CMK (cell line): ENCODE measurements at places on chromosomes 5 and 9.

- DNase-seq, result no peak
Measured at GRCh38 chr5:139091439-139092156, 106.6 kb downstream of the SIL1 start.

GRCh38 chr9:31519011-31519410 lies 865.4 kb upstream of the ACO1 start:
- DNase-seq, result no peak

GRCh38 chr5:43854697-43855292 lies 251.8 kb downstream of the NNT start:
- peak; percentile 42 for DNase-seq

DNA sequence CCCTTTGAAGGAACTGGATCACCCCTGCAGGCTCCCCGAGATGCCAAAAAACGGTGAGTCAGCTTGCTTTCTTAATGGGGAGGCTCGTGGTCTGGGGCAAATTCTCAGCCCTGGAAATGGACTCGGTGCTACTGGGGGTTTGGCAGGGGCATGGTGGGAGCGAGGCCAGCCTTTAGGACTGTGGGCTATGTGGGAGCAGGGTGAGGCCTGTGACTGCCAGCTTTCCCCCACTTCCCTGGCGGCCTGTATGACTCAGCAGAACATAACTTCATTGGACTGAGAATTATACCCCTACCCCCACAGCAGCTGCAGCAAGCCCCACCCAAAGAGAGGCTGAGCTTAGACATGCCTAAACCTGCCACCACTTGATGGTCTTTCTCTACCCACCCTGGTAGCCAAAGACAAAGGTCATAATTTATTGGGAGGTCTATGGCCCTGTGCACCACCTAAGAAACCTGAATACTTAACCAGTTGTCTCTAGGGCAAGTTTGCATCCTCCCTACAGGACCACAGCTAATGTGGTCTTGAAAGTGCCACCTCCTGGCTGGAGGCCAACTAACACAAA lies 325.3 kb downstream of the TLE1 start:
- no peak for DNase-seq

- no peak for DNase-seq
Measured at GRCh38 chr5:140607031-140607430, 25.9 kb downstream of the CD14 start.

DNA sequence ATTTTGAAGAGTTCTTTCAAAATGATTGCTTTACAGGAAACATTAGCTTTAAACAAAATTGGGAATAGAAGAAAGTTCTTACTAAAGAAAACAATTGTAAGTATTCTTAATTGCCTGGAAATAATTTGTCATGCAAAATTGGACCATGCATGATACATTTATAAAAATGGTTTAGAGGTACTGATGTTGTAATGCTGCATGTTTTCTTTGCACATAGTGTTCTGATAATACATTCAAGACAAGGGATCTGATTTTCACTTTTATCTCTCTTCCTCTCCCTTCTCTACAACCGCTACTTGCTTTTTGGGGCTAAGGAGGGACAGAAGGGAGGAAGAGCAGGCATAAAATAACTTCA lies 211.6 kb upstream of the MPDZ start:
- no peak for DNase-seq

- no peak for DNase-seq
Measured at GRCh38 chr5:160539431-160539830, 117.8 kb downstream of the PTTG1 start.

DNA sequence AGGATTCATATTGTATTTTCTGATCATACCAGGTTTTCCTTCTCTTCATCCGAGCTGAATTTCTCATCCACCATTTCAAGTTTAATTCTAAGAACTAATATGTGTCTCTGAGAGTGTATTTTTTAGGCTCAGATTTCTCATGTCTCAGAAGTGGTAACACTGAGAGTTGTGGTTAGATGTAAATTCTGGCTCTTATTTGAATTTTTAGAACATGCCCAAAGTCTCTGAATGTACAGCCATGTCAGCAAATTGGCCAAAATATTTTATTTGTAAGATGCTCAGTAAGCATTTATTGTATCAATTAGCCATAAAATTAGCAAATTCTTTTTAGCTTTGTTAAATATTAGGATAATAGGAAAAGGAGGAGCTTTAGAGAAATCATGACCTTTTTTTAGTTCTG lies 16.6 kb downstream of the SV2C start:
- no peak for DNase-seq

- DNase-seq, result no peak
Measured at GRCh38 chr5:135332519-135333150, 66.4 kb downstream of the MACROH2A1 start.

GRCh38 chr5:141001446-141001843 lies 35.2 kb downstream of the PCDHAC2 start:
- DNase-seq, result no peak

GRCh38 chr9:99822109-99822805 lies 572 bp downstream of the NR4A3 start:
- no peak for DNase-seq

GRCh38 chr5:95059636-95060035 lies 225.3 kb downstream of the MCTP1 start:
- DNase-seq, result no peak

DNA sequence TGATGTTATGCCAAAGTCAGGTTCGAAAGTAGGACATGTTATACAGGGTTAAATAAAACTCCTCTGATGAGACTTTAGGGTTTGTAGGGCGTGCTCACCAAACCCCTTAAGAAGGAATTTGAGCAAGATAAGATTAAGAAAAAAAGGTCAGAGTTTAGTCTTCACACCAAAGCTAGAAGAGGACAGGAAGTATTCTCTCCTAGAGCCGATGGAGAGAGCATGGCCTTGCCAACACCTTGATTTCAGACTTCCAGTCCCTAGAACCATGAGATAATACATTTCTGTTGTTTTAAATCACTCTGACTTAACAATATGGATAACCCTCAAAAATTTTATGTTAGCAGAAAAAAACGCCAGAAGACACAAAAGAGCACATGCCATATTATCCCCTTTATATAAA lies 16.3 kb upstream of the PLCXD3 start:
- no peak for DNase-seq

DNA sequence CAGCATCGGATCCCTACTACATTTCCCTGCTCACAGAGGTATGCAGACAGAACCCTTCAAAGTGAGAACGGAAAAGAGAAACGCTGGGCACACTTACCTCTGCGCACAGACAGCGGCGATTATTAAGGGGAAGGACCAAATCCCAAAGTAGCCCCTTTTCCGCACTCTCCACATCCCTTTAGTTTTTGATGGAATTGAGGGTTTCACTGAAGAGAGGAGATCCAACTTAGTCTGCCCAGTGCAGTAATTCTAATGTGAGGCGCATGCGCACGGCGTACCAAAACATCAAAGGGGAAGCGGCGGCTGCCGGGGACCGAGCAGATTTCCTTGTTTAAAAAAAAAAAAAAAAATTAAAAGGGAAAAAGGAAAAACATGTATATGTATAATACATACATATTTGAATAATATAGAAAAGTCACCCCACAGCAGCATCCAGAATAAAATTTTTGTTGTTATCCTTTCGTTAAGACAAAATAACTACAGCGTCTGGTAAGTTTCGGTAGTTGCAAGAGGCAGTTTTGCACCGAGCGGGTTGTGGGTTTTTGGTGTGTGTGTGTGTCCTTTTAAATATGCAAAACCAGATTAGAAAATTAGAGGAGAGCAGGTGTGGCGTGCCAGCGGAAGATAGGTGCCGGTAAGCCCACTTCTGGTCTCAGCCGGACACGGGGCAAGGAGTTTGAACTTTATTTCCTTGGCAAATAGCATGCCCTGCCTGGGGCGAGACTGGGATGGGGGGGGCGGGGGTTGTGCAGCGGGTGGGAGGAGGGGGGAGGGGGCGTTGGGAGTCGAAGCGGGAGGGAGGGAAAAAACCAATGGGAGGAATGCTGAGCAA lies at the start of gene GABRB2:
Gene GABRB2 (minus strand): TSS at position 256 of the 832 bp plus-strand sequence. CDS start 82 bp downstream, at position 174.
- DNase-seq, result peak; percentile 24

GRCh38 chr5:173180331-173180730 lies 36.0 kb downstream of the BNIP1 start:
- no peak for DNase-seq

DNA sequence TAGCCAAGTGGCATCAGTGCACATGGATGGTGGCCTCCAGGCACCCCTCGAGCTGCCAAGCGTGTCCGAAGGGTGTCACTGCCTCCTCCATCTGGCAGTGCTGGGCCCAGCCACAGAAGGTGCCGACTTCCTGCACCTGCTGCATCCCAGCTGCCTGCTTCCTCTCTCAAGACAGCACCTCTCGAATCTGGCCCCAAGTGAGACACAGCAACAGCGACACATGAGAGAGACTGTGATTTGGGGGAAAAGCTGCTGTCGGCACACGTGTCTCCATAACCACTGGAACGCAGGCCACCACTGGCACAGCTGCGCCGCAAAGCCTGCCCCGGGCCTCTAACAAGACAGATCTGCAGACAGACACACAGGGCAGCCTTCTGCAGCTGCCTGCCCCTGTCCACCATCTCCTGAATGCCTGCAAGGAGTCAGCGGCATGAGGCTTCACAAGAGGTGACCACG lies 8.8 kb downstream of the CLPTM1L start:
- DNase-seq, result no peak

GRCh38 chr9:88321764-88322163 lies 66.5 kb upstream of the SPIN1 start:
- DNase-seq, result no peak

DNA sequence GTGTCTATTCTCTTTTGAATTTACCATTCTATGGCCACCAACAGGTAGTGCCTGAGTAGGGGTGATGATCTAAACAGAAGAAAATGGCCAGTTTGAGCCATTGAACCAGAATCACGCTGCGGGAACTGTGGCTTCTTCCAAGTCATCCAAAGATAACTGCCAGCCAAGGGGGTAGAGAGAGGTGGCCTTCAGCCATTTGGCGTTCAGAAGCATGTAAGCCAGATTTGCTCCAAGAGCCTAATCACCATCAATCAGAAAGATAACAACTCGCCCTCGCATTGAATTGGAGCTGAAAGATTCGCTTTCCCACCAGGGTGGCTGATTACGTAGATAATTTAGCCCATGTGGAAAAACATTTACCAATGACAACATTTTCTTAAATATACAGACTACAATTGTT lies 1302.7 kb upstream of the DMAC1 start:
- no peak for DNase-seq

DNA sequence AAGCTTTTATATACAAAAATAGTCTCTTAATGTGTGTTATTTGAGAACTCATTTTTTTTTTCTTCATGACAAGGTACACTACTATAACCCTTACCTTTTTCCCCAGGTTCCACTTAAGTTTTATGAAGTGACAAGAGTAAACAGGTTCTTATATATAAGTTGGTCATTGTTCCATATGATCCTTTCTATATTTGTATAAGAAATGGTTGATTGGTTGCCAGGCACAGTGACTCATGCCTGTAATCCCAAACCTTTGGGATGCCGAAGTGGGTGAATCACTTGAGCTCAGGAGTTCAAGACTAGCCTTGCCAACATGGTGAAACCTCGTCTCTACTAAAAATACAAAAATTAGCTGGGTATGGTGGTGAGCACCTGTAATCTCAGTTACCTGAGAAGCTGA lies 108.3 kb downstream of the PCSK1 start:
- no peak for DNase-seq

DNA sequence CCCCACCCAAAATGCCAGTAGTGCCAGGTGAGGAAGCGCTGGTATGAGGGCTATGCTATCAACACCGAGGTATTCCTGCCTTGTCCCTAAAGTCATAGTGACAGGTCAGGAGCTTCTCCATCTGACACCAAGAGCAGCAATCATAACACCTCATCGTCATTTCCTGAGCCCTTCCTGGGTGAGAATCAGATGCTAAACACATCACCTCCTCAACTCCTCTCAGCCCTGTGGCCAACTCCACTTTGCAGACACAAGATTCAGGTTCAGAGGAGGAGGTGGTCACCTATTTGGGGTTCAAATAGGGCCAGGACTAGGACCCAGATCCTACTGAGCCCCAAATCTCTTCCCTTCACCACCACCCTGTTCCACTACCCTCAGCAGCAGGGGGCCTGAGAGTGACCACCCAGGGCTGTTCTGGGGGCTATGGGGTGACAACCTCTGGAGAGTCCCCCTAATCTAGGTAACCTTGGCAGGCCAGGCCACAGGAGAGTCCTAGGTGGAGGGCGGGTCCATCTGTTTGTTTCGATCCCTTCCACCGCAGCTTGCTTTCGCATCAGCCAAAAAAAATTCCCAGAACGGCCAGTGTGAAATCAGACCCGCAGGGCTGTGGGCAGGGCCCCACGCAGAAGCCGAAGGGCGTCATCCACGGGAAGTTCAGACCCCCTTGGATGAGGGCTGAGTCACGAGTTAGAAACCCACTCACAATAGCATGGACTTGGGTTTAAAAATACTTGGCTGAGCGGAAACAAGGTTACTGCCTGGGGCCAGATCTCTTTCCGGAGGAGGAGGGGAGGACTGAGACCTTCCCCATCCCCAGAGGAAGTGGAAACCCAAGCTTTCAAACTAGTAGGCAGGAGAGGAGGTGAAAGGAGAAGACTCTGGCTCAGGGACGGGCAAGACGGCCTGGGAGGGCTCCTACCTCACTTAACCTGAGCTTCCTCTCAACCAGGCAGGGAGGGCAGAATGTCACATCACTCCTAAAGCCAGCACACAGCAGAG lies 8.7 kb downstream of the STK10 start:
- no peak for DNase-seq

- DNase-seq, result no peak
Measured at GRCh38 chr5:2579126-2579525, 172.4 kb downstream of the IRX2 start.

DNA sequence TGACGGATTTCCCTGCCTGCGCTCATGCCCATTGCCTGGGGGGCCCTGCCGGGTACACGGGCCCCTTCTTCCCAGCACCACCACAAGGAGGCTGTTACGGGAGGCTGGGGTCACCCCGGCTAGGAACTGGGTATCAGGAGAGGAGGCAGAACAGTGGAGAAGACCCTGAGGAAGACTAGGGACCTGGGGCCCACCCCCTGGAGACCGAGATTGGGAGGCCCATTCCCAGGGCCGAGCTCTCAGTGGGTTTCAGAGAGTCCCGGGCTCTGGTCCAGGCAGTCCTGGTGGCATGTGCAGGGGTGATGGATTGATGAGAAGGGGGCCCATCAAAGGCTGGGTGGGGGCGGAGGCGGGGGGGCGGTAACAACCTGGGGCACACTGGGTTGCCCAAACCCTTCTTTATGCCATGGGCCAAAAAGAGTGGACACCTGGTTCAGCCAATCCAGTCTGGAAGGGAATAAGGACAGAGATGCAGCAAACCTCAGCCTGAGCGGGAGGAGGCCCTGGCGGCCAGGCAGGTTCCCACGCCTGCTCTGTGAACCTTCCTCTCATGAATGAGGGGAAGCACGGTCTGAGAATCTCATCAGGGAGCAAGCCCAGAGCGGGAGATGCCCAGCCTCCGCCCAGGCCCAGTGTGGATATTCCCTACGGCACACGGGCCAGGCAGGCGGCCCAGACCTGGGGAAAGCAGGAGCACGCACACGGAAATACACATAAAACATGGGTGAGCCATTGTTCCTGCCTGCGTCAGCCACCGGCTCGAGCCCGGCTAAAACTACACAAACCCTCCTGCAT lies 785 bp upstream of the P4HA2 start:
- no peak for DNase-seq

- DNase-seq, result no peak
Measured at GRCh38 chr9:17807613-17808282, 228.9 kb downstream of the SH3GL2 start.

DNA sequence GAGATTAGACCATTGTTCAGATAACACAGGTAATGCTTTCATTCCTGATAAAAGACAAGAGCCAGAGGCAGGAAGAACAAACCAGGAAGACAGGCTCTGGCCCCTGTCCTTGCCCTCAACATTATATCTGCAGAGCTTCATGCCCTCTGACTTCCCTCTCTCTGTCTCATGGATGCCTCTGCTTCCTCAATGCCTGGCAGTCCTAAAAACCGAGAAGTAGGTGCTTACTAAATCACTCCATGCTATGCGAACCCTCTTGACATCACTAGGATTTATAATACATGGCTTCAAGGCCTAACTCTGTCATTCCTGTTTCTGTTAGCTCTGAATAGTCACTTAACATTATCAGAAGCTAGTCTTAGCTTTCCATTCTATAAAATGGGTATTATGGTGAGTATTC lies 117.8 kb downstream of the TLR4 start:
- DNase-seq, result no peak
